ENCODE measurements at places on chromosomes 5 and 9.

DNA sequence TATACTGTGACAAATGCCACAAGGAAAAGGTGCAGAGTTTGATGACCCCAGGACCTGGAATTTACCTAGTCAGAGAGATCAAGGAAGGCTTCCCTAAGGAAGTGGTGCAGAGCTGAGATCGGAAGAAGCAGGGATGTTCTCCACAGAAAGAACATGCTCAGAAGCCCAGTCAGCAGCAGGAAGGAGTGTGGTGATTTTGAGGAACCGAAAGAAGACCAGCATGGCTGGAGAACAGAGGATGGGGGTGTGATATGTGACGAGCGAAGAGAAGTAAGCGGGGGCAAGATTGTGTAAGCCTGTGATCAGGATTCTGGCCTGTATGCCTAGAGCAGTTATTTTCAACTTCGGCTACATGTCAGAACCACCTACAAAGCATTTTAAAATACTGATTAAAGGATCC lies 18.7 kb upstream of the PIK3R1 start:
- DNase-seq, result no peak

DNA sequence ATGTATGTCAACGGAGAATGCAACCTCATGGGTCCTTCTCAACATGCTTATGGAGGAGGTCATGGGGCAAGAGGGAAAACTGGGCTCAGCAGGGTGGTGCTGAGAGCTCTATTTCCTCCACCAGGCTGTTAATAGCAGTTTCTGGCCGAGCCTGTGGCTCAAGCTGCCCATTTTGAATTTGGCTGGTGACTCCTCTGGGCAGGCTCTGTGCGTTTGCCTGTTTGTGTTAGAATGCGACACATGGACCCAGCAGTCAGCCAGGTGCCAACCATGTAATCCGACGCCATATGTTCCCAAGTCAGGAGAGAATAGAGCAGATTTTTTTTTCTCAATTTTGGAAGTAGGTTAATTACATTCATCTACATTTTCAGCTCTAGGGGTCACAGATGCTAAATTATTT lies 387.7 kb upstream of the CLINT1 start:
- no peak for DNase-seq

DNA sequence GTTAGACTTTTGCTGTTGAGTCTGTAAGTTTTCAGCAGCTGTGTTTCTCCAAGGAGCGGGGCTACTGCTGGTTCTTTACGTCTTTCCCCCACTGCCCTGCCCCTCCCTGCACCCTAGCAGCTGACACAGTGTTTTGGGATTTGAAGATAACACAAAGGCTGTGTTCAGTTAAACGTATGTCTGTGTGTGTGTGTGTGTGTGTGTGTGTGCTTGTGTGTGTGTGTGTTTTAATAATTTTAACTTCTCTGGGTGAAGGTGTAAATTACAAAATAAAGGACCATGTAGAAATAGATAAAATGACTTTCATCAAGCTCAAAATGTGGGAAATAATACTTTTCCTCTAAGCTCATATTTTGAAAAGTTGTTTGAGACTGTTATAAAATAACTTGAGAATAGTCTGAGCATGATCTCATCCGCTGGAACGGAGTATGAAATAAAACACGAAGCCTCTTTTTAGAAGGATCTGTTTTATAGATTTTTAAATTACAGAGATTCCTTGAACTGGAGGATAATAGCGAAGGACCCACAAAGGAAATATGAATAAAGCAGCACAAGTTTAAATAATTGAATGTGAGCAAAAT lies 10.9 kb downstream of the ABL1 start:
- peak; percentile 27 for DNase-seq

DNA sequence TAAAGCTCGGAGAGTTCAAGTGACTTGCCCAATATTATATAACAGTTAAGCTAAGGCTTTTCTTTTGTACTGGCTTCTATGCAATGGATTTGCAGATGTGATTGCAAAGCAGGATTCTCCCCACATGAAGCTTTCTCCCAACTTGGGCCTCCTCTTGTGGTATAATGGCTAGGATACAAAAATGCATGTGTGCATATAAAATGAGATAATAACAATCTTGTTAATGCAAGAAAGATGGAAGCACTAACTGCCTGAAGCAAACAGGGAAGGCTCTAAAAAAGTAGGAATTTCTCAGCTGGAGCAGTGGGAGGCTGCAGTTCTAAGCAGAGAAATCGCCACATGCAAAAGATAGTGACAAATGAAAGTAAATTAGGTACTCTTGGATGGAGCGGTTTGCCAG lies 444.2 kb upstream of the RIOK2 start:
- DNase-seq, result no peak

GRCh38 chr9:123998970-123999621 lies 12.5 kb upstream of the LHX2 start:
- no peak for DNase-seq

- no peak for DNase-seq
Observed at GRCh38 chr5:133370904-133371303, 241.4 kb downstream of the FSTL4 start.

- DNase-seq, result no peak
Observed at GRCh38 chr5:151270599-151270998, 17.6 kb downstream of the GM2A start.

DNA sequence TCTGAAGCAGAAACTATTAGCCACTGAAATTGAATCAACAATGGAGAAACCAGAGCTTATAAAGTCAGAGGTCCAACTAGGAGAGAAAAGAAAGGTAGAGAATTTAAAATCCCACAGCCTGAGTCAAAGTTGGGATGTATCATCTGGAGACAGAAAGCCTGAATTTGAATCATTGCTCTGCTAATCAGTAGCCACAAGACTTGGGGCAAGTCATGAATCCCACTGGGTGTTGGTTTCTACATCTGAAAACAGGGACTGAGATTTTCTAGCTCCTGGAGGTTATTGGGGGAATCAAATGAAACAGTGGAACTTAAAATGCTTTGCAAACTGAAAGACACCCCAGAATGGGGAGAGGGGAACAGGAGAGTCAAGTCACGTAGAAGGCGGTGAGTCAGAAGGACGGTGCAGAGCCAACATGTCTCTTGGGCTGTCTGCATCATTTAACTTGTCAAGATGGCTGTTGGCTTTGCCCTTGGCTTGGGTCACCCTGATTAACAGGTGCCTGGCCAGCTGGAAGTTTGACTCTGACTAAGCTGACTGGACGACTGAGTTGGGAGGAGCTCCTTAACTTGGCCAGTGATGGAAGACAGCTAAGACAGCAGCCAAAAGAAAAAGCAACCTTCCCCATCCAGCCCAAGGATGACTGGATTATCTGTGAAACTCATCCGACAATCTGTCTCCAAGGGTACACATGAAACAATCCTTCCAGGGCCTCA lies 60.6 kb upstream of the ADRA1B start:
- DNase-seq, result no peak

- no peak for DNase-seq
Observed at GRCh38 chr9:24382566-24382965, 163.1 kb downstream of the IZUMO3 start.

GRCh38 chr5:106610041-106610440 lies 1060.7 kb downstream of the EFNA5 start:
- no peak for DNase-seq

GRCh38 chr5:32476891-32477290 lies 32.4 kb upstream of the ZFR start:
- no peak for DNase-seq

DNA sequence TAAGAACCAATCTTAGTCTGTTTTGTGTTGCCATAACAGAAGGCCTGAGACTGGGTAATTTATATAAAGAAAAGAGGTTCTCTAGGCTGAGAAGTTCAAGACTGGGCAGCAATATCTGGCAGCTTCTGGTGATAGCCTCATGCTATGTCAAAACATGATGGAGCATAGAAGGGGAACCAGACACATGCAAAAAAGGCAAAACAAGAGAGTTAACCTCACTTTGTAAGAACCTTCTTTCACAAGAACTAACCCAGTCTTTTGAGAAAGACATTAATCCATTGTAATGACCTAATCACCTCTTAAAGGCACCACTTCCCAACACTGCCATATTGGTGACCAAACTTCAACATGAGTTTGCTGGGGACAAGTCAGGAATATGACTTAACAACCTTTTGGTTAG lies 37.3 kb downstream of the FSD1L start:
- DNase-seq, result no peak

DNA sequence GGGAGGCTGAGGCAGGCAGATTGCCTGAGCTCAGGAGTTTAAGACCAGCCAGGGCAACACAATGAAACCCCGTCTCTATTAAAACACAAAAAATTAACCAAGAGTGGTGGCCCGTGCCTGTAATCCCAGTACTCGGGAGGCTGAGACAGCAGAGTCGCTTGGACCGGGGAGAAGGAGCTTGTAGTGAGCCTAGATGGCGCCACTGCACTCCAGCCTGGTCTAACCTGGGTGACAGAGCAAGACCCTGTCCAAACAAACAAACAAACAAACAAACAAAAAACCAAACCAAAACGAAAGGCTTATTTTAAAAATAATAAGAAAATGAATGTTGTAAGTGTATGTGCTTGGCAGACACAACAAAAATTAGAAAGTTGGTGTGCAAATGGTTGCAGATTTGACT lies 536.3 kb upstream of the PTPRD start:
- no peak for DNase-seq

GRCh38 chr9:105881021-105881420 lies 186.7 kb downstream of the TMEM38B start:
- no peak for DNase-seq

GRCh38 chr5:38622723-38623129 lies 66.3 kb upstream of the LIFR start:
- no peak for DNase-seq

GRCh38 chr9:128072144-128073021 lies 4.4 kb downstream of the SLC25A25 start:
- DNase-seq, result peak; percentile 37

- no peak for DNase-seq
Observed at GRCh38 chr9:127506117-127506813, 55.0 kb downstream of the LRSAM1 start.

DNA sequence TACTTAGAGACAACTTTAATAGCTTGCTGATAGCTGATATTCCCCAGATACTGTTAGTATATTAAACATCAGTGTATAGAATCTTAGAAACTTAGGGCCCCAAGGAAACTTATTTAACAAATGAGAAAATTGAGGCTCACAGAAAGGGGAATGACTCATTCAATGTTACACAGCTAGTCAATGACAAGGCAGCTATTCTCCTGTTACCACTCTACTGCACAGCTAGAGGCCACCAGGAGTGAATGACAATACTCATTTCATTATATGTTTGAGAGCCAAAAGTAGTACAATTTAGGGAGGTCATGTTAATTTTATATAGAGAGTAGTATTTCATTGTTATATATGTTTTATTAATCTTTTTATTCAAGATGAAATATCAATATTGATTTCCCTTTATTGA lies 33.2 kb upstream of the PCDHB1 start:
- no peak for DNase-seq

GRCh38 chr5:132377738-132378137 lies 8.2 kb downstream of the SLC22A5 start:
- no peak for DNase-seq

- DNase-seq, result no peak
Observed at GRCh38 chr5:133534566-133534965, 77.8 kb downstream of the FSTL4 start.

GRCh38 chr9:132832171-132832881 lies 45.8 kb downstream of the AK8 start:
- no peak for DNase-seq

DNA sequence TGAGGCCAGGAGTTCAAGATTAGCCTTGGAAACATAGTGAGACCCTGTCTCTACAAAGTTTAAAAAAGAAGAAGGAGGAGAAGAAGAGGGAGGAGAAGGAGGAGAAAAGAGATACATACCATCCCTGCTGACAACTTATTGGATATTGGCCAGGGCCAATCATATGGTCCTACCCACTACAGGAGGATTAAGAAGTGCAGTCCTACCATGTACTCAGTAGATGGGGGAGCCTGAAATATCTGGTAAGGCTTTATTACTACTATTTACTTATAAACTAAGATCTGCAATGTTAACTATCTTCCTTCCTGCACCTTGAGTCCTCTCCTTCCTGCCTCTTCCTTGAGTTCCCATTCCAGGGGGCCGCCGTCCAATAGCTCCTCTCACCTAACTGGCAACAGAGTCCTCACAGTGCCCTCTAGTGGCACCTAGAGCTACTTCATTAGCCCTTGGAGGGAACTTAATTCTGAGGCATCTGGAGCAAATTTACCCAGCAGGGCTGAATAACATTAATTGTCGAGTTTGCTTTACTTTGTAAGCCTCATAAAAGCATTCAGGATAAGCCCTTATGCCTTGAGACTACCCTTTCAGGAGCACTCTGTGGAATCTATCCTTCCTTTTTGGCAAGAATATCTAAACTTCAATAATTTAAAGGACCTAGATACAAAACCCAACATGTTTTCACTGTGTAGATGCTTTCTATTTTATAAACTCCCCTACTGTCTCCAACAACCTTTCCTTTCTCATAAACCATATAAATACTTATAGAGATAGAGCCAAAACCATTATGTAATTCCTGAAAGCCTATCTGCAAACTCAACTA lies 39.1 kb upstream of the RANBP6 start:
- DNase-seq, result peak; percentile 74

GRCh38 chr5:154713615-154714125 lies 41.5 kb upstream of the LARP1 start:
- peak; percentile 68 for DNase-seq

- no peak for DNase-seq
Observed at GRCh38 chr5:53416144-53416738, 64.2 kb upstream of the FST start.

DNA sequence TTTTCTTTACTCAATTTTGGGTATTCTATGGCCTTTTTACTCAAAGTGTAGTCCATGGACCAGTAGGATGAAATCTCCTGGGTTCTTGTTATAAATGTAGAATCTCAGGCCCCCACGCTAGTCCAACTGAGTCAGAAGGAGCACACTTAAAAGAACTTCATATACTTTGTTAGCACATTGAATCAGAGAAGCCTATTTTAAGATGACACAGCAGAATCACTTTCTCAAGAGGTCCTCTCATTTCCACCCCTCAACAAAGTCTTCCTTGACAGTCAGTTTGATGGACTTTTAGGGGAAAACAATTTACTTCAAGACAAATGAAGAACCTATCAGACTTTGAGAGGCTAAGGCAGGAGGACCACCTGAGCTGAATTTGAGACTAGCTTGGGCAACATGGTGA lies 37.7 kb upstream of the FGF10 start:
- DNase-seq, result no peak

DNA sequence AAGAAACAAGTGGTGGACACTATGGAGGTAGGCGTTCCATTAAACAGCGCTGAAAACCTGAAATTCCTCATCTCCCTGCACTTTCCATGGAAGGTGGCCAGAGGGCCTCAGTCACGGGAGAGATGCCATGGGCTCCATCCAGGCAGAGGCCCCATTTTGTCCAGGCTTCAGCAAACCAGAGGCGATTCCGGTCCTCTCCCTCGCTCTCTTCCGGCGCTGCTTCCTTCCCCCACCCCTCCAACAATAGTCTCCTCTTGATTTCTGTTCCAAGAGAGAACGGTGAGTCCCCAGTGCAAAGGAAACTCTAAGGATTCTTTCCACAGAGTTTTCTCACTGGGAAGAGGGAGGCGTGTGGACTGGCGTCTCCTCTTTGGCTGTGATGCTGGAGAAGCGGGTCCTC lies 7.5 kb downstream of the ZNF366 start:
- no peak for DNase-seq

DNA sequence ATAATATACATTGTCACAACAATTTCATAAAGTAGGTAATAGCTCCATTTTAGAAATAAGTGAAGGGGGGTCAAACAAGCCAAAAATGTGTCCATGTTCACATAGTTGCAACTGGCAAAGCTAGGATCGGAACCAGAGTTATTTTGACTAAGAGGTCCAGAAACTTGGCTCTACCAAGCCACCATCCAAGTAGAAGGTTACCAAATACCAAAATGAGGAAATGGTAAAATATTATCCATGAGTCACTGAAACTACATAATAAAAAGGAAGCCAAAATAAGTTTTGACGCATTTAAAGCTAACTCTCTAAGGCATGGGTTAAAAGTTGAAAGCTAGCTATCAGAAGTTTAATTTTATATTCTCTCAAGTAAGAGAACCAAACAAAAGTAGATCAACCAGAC lies 886.9 kb upstream of the DMAC1 start:
- DNase-seq, result no peak

Data from small intestine (tissue), 16 donors.